ENCODE measurements at places on chromosomes 3 and 15.

DNA sequence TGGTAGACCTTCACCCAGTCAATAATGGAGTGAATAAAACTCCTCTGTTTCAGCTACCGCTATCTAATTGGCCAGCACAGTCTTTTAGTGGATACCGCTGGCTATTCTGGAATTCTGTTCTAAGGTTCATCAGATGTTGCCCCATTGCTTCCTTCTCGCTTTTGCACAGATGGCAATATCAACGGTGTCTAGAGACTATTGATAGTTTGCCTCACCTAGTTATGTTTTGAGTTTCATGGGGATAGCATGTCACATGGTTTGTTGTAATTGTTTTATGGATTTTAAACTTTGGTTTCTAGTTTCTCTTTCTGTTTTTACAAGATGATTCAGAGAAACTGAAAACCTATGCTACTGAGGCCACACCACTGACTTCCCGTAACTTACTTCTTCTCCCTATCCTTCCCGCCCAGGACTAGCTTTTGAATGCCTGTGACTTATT, 2.0 kb downstream of the XRN1 start:
- no peak for DNase-seq

GRCh38 chr15:49462232-49462844, 39.3 kb downstream of the FGF7 start:
- DNase-seq, result no peak

- no peak for DNase-seq
Observed at GRCh38 chr3:135869439-135870105, 96.0 kb upstream of the PPP2R3A start.

DNA sequence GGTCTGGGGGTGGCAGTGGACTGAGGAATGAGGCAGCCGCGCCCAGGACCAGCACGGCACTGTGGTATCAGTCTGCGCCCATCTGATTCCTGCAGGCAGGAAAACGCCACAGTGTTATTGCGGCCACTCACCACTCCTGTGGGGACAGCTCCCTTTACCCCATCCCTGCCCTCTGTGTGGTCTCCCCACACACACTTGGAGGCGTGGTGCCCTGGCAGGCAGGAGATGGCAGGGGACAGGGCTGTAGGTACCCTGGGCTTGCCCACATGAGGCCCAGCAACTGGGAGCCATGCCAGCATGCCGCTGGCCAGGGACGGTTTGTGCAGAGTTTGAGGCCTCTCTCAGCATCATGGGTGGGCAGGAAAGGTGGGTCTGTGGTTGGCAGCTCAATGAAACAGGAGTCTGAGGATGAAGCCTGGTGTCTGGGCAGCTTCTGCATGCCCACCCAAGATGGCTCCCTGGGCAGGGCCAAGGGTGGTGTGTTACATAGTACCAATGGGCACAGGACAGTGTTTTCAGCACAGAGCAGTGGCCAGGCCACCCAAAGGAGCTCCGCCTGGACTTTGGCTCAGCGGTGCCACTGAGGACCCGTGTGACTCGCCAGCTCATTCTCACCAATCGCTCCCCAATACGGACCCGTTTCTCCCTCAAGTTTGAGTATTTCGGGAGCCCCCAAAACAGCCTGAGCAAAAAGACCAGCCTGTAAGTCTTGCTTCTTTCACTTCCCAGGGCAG, 27.2 kb downstream of the ACAA1 start:
- no peak for DNase-seq

GRCh38 chr15:91821458-91821857, 32.0 kb upstream of the SLCO3A1 start:
- DNase-seq, result no peak

- DNase-seq, result no peak
Observed at GRCh38 chr15:38074029-38074428, 139.6 kb downstream of the TMCO5A start.

- DNase-seq, result no peak
Observed at GRCh38 chr15:81375461-81375860, 1.4 kb upstream of the TMC3 start.

GRCh38 chr3:98552232-98553020, 20.6 kb downstream of the GPR15 start:
- DNase-seq, result no peak

DNA sequence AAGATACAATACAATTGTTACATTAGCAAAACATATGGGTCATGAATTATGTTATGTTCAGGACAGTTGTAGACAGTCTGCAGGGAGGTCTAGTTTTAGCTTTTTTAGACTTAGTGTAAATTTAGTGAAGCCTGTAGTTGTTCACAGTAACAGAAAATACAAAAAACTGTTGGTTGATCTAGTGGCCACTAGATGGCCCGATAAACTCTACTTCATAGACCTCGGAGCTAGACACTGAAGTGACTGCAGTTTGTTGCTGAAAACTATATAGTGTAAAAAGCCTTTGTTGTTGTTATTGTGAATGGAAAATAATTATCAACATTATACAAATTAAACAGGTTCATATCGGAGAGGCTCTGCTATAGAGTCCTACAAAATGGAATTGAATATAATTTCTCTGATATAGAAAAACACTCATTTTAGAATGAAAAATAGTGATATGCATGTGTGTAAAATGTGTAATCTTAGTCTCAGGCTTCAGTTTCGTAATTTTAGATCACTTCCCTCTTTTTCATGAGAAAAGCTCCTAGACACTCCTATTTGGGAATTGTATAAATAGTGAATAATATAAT, 18.3 kb downstream of the MAGEL2 start:
- no peak for DNase-seq

DNA sequence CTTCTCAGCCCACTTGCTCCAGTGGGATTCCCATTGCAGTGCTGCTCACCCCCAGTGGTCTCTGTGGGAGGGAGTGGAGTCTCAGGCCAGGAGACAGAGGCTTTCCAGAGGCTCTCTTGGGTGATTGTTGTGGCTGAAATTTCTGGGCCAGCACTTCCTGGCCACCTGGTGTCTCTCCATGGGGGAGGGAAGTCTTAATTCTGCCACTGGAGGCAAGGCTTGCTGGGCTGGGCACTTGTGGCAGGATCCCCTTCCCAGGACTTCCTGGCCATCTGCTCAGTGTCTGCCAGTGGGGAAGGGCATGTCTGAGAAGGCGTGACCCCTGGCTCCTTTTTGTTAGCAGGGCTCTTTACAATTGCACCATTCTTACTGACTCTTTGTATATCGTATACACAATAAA, 351.8 kb downstream of the GABRB3 start:
- DNase-seq, result no peak

DNA sequence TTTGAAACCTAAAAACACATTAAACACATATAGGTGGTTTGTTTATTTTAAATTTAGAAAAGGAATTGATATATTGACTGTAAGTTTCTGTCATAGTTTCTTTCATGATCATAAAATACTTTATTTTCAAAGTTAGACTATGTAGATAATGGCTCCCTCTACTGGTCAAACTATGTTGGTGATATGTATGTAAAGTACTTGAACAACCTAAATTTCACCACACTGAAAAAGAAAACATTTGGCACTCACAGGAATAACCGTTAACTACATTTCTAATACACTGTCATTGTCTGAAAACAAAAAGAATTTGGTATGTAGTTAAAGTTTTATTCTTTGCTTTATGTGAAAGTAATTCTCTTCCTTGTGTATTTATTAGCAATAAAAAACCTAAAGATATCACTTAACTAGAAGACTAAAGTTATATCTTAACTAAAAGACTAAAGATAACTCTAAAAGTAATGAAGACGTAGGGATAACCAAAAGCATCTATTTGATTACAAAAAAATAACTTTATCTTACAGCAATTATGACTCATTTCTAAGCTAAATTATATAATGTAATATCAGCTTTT, 427.5 kb downstream of the VGLL3 start:
- no peak for DNase-seq

GRCh38 chr15:90665288-90666134, 51.6 kb upstream of the BLM start:
- DNase-seq, result peak; percentile 72

DNA sequence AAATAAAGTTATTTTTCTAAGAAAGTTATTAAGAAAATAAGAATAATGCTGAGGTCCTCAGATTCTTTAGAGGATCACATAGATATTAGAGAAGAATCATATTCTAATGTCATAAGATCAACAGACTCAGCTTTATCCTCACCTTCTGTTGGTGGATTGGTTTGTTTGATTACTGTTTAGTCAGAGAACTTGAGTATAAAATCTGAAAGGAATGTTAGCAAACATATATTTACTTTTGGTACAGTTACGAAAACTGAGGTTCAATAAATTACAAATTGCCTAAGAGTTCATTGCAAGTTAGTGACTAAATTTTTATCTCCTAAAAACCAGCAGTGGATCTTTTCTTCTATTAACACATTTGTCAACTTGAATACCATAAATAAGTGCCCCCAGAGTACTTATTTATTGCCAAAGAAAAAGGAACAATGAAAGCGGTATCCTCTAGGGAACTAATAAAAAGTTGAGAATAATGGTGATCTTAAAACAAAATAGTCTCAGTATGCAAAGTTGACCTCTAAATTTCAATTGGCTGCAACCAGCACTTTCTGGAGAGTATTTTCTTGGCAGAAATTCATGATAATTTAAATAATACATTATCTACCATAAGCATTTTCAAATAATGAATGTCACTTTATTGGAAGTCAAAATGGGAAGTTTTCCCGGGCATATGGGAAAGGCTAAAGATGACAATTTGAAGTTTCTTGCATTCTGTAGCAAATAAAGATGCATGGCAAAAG, 296.8 kb downstream of the OTOL1 start:
- DNase-seq, result no peak

DNA sequence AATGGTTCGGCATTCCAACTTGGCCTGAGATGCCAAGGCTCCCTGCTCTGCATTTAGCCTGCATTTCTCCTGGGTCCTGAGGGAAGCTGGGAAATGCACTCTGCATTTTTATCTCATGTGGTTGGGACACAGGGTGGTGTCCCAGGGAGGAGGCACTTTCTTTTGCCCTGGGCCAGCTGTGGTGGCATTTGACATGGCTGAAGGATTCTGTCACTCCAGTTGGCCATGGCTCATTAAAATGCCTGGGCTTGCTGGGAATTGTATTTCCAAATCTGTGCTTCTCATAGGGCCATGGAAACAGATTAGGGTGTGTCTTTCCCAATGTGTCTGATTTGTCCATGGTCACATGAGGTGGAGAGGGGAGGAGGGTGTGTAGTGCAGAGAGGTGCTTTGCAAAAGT, 128.3 kb upstream of the RGMA start:
- DNase-seq, result no peak

- peak; percentile 49 for DNase-seq
Observed at GRCh38 chr15:62153228-62153627, 11.9 kb downstream of the C2CD4B start.
